CD4-positive, alpha-beta T cell treated with Interleukin-6 at 100 ng/mL for 8 hours (primary cell): ENCODE measurements at places on chromosomes 3 and 15.

GRCh38 chr3:84547971-84548970, 410.5 kb upstream of the CADM2 start:
- no peak for DNase-seq

- no peak for DNase-seq
Observed at GRCh38 chr3:10376353-10376752, 55.4 kb upstream of the SEC13 start.

DNA sequence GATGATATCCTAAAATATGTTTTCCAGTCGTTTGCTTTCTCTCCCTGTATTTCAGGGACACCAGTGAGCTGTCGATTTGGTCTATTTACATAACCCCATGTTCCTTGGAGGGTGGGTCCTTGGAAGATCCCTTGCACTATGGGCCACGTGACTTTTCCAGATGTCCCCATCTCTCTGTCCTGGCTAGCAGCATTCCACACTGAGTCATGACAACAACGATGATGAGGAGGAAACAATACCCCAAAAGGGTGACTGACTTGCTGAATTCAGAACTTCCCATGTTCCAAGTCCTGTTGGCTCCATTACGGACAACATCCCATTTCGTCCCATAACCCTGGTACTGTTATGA, 134.3 kb downstream of the NSMCE3 start:
- no peak for DNase-seq

DNA sequence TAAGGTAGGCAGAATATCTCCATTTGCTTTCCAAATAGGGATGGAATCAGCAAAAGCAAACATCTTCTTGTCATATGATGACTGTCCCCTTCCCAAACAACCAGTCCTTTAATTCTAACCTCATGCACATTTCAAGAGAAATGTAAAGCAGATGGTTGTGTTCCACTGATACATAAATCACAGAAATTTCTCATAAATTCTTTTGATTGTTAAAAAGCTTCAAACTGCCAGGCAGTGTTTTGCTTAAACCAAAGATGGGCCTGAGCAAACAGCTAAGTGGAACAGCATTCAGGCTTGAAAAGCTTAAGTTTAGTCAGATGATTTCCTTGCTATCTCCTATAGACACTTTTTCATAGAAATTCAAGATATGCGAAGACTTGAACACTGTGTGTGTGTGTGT, 74.3 kb upstream of the SOX2 start:
- DNase-seq, result no peak

DNA sequence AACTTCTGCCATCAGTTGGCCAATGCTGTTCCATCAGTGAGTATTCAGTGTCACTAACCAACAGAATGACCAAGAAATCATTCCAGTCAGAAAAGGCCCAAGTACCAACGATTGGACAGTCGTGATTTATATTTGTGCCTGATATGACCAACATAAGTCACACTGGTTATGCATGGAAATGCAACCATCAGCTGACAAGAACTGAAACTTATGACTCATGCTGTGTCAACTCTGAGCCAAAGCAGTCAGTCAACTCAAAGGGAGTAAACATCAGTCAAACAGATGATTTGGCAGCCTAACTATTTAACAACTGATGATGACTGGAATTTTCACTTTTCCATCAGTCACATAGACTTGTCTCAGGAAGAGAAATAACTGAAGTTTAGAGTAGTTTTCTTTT, 142.4 kb downstream of the ANXA2 start:
- DNase-seq, result no peak

GRCh38 chr3:185825639-185826481, 1.0 kb upstream of the IGF2BP2 start:
- peak; percentile 8 for DNase-seq

DNA sequence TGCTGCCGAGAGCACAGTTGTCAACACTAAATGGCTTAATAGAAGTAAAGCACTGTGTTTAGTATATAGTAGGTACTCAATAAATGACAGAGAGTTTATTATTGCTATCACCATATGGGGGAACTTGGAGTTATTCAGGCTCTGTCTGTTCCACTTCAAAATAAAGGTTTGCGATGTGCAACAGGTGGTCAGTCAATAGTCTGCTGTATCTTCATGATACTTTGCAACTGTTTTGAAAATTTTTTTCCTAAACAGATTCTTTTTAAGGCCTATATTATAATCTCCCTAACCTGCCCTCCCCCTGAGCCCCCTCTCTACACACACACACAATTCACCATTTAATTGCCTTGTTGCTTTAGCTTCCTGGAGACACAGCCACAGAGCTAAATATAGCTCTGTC, 164.7 kb upstream of the NR2F2 start:
- DNase-seq, result no peak

DNA sequence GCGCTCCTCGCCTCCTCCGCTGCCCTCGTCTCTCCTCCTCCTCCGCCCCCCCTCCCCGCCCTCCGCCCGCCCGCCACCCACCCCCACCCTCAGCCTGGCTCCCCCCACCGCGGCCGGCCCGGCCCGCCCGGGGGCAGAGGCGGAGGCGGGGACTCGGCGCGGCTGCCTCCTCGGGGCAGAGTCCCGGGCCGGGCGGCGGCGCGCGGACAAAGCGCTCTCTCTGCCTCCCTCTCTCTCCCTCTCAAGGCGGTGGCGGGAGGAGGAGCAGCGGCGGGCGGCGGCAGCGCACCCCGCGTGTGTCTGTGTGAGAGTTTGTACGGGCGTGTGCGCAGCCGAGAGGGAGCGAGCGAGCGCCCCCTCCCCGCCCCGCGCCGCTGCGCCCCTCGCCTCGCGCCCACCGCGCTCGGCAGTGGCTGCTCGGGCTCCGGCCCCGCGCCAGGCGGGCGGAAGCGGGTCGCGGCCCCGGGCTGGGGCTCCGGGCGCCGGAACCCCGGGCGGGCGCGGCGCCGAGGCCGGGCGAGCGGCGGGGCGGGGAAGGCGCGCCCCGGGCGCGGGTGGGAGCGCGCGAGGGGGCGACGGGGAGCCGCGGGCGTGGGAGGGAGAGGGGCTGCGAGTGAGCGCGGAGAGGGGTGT, at the start of gene IGF2BP2:
IGF2BP2 (minus strand) TSS at position 37 of the 633 bp plus-strand sequence. CDS start 82 bp downstream, outside the sequence.
- peak; percentile 16 for DNase-seq

- no peak for DNase-seq
Observed at GRCh38 chr3:159904455-159904854, 84.2 kb upstream of the IL12A start.

- no peak for DNase-seq
Observed at GRCh38 chr3:13947912-13948311, 68.0 kb upstream of the WNT7A start.

DNA sequence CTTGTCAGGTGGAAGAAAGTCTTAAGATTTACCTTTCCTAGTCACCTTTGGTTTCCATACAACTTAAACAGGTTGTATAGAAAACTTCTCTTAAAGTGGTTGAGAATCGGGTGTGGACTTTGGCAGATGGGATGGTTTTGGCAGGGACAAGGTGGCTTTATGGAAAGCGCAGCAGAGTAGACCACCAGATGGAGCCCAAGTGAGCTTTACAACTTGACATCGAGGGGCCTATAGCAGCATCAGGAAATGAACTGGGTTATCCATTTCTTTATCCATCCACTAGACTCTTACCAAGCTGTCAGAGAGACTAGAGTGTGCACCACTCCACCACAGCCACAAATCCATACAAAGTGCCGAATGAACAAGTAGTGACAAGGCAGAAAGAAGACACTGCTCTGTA, 85.3 kb upstream of the MBNL1 start:
- DNase-seq, result peak; percentile 63

- no peak for DNase-seq
Observed at GRCh38 chr15:74006774-74007639, 12.5 kb downstream of the PML start.

DNA sequence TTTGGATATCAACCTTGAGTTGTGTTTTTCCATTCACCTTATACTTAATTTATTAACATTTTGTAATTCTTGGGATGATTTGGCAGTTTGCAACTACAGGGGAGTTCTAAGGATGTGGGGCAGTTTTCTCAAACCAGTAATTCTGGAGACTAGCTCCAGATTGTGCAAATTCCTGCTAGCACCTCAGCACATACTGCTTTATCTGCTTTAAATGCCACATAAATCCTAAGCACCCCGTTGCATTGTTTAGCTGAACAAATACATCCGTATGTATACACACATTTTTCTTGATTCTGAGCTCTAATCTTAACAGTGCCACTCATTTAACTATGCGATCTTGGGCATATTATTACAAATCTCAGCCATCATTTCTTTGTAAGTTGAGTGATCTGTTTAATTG, 16.9 kb upstream of the UTS2B start:
- no peak for DNase-seq

DNA sequence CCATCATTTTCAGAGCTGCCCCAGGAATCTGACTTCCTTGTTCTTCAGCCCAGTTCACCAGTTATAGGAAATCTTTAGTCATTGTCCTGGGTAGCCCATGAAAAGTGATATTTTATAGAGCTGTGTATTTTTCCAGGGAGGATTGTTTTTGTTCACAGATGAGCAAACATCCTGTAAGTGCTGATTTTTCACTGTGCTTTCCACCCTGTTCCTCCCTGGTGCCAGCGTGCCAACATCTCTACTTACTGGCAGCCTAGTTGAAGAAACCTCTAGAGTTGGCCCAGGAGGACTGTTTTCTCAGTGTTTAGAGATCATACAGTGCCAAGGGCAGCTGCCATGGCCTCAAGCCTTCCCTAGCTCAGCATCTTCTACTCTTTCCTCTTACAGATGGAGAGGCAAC, 41.3 kb downstream of the ST6GAL1 start:
- no peak for DNase-seq

DNA sequence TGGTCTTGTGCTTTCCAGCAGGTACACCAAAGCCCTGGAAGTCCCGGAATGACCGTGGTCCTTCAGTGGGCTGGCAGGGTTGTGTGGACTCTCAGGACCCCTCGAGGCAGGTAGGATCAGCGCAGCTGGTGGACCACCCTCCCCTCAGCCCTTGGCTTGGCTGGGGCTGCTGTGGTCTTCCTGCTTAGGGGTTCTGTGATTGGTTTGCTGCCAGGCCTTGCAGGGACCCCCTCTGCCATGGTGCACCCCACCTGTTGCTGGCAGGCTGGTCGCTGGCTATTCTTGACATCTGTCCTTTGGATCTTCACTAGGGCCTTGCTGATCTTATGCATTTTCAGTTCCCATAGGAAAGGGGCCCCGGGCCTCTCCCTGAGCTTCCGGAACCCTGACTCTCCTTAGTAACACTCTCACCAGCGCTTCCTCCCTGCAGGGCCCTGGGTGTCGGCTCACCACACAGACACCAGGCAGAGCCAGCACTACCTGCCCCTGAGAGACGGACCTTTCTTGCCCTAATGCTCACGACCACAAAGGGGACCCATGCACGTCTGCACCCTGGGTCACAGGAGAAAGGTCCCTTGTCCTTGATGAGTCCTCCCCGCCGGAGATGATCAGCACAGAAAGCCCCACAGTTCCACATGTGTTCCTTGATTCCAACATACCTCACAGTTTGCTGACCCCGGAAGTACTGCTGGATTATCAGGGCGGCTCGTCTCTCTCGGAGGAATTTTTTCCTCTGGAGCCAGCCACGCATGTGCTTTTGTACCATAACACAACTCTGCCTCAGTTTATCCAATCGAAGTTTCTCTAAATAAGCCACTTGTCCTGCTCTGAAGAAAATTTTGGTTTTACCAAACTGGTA, 51.7 kb downstream of the MYO5C start:
- no peak for DNase-seq

DNA sequence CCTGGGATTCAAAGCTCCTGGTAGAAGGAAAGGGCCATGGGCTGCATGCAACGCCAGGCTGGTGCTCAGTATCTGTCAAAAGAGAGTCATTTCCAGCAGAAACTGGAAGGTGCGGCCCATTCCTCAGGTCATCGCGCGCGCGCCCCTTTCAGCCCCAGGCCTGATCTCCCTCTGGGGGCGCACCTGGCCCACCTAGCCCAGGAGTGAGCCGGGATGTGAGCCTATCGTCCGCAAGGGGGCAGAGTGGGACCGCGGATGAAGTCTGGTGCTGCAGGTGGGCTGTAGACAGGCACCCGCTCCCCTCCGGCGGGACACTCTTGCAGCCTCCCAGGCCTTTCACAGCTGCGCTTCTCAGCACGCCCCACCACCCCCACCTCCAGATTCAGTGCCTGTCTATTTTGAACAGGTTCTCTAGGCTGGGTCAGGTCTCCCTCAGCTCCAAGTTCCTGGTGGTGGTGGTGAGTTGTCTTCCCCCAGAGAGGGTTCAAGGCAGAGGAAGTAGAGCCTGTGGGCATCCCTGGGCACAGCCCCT, 5.8 kb upstream of the RPL29 start:
- peak; percentile 80 for DNase-seq

- no peak for DNase-seq
Observed at GRCh38 chr3:181326637-181327223, 337.2 kb upstream of the DNAJC19 start.

GRCh38 chr3:56860939-56861338, 59.2 kb upstream of the ARHGEF3 start:
- no peak for DNase-seq

GRCh38 chr3:179016979-179017670, 54.5 kb downstream of the ZMAT3 start:
- DNase-seq, result no peak

DNA sequence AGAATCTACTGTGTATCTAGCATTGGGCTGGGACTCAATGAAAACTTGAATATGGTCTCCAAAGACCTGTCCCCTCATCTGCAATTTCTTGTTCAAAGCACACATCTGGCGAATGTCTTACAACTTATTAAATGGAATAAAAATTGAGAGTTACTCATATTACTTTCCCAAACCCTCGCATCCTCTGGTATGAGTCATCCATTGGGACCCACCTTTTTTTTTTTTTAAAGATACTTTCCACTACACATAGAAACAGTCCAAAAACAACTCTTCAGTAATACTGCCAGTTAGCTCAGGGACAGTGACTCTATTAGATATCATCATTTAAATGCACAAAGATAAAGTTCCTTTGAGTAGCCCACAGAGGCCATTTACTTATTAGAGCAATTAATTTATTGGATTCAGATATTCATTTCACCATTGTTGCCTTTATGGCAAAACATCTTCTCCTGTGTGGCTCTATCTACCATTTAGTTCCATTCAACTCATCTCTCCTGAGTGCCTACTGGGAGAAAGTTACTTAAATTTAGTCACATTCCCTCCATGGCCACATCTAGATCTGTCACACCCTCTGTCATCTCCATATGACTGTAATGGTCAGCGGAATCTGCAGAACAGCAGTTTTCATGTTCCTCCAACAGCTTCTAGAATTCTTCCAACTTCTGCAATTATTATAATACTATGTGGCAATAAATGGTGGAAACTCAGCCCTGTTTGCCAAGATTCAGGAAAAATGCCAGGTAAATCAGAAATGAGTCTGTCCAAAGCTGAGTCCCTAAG, 77.9 kb upstream of the ARHGEF3 start:
- no peak for DNase-seq

- no peak for DNase-seq
Observed at GRCh38 chr15:67501836-67502461, 19.0 kb upstream of the C15orf61 start.
